CD4-positive, alpha-beta T cell treated with Interleukin-4 for 4 hours (primary cell): ENCODE measurements at places on chromosomes 1 and 21.

- DNase-seq = no peak
Measured at GRCh38 chr21:15848634-15849560, 119.1 kb downstream of the USP25 start.

GRCh38 chr21:26795866-26796329 is 49.3 kb downstream of the ADAMTS1 start:
- no peak for DNase-seq

DNA sequence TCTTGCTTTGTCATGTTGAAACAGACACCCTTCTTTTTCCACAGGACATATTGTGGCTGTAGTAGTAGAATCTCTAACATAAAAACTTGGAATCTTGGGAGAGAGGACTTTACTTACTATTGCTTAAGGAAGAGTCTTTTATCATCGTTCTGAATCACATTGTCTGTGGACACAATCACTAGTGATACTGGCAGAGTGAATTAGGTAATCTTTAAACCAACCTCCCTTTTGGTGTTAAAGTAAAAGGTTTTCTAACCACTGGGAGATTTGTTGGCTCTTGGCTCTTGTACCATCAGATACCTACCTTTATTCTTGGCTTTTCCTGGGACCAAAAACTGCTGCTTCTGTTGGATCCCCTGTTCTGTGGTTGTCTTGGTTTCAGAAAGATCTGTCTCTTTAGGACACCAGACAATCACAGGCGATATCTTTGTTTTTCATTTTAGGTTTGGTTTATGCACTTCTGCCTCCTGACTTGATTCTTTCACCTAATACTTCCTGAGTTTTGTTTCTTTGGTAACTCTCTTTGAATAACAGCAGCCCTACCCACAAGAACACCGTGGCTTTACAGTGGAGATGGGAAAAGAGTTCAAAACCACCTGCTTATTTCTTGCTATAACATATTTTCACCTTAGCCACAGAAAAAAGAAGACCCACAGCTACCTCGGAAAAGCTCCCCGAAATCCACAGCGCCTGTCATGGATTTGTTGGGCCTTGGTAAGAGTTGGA is 36.6 kb upstream of the ZFP69B start:
- no peak for DNase-seq

- DNase-seq = no peak
Measured at GRCh38 chr1:219744652-219745469, 132.0 kb upstream of the ZC3H11B start.

- no peak for DNase-seq
Measured at GRCh38 chr1:184291701-184292100, 95.1 kb upstream of the C1orf21 start.

- DNase-seq = no peak
Measured at GRCh38 chr1:206935491-206936067, 10.7 kb downstream of the PIGR start.

DNA sequence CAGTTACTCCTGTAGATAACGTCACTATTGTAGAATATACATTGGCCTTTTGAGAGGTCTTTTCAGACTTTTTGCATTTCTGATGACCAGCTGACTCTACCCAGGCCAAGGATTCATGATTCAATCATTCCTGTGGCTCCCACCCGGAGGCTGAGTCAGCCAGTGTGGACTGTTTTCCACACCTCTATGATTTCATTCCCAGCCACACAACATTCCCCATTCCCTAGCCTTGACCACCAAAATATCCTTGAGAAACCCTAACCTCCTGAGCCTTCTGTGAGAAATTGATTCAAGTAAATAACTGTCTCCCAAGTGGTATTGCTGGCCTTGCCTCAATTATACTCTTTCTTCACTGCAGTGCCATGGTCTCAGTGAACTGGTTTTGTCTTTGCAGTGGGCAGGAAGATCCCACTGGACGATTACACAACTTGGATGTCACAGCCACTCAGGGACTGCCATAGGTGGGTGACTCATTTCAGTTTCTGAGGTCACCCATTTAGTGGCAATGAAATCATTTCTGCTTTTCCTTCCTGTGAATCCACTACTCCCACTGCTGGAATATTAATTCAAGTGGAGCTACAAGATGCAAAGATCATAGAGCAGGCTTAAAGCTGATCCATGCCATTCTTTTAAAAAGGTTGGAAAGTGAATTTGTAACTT is 518.6 kb upstream of the ZP4 start:
- DNase-seq = no peak
